ENCODE measurements at places on chromosomes 12 and 14. TPM values are rescaled to one million over a fixed set of nuclear protein-coding genes. Genes with fewer than 3 reads are reported as not detected.

DNA sequence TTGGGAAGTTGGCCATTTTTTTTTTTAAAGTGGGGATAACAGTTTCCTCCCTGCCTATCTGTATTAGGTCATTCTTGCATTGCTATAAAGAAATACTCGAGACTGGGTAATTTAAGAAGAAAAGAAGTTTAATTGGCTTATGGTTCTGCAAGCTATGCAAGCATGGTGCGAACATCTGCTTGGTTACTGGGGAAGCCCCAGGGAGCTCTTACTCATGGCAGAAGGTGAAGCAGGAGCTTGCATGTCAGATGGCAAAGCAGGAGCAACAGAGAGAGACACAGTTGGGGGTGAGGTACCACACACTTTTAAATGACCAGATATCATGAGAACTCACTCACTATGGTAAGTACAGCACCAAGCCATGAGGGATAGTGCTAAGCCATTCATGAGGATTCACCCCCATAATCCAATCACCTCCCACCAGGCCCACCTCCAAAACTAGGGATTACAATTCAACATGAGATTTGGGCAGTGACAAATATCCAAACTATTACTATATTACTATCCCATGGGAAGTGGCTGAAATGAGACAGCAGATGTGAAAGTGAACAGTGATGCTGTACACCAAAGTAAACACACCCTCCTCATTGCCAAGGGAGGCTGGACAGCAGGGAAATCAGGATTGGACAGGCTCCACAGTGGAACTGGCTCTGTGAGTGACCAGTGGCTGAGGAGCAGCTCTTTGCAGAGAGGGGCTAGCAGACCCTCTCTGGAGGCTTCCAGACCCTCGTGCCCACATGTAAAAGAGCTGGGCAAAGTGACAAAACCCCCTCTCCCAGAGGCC lies 40.5 kb downstream of the CRACR2A start:
- DNase-seq: no peak

- no peak for DNase-seq
Observed at GRCh38 chr14:51400139-51400538, 160.1 kb downstream of the TMX1 start.

Gene LBHD2
- total RNA-seq: not detected

GRCh38 chr12:121534495-121535148 lies 46.2 kb downstream of the KDM2B start:
- no peak for DNase-seq

Gene EML1
- 116 TPM for total RNA-seq

Gene RAD52
- 10.6 TPM for total RNA-seq

DNA sequence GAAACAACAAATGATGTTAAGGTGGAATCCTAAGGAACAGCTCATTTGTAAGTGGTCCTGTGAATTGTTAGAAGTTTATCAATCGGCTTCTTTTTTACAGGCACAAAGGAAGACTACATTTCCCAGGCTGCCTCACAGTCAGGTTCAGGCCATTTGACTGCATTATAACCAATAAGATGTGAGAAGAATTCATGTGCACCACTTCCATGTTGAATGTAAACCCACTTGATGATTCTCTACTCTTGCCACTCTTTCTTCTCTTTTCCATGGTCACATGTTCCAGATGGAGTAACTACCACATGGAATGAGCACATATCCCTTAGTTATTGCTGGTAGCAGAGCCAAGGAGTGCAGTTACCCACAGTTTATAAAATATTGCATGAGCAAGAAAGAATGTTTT lies 67.1 kb upstream of the GZMB start:
- DNase-seq: no peak

- no peak for DNase-seq
Observed at GRCh38 chr12:47650469-47650868, 55.4 kb downstream of the RPAP3 start.

- no peak for DNase-seq
Observed at GRCh38 chr12:14873440-14874185, 12.0 kb downstream of the MGP start.
